ENCODE measurements at places on chromosomes 3 and 15.

- no peak for DNase-seq
Observed at GRCh38 chr3:60599586-60599985, 651.7 kb downstream of the FHIT start.

DNA sequence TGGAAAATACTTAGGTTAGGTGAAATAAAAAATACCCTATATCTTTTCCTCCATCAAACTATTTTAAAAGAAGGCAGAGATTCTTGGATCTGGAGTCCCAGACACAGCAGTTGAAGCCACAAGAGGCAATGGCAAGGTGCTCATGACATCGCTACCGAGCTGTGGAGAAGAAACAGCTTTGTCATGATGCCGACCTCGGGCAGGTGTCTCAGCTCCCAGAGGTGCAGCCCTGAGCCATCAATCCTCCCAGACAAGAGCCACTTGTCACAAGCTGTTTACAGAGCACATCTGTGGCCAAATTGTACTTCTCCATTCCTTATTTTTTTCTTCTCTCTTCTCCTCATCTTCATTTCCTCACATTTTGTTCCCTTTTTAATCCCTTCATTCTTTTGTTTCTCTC is 50.8 kb downstream of the GPR176 start:
- DNase-seq, result no peak

- no peak for DNase-seq
Observed at GRCh38 chr15:90868261-90868689, at the start of gene FURIN. Gene FURIN, plus strand, starts transcription at chr15:90868588. Its CDS starts 7,153 bp downstream, at chr15:90875741.

GRCh38 chr3:183254487-183255347 is 1.7 kb downstream of the B3GNT5 start:
- DNase-seq, result no peak

- no peak for DNase-seq
Observed at GRCh38 chr3:47874913-47875312, 72.0 kb downstream of the DHX30 start.

All from stimulated activated CD4-positive, alpha-beta T cell treated with anti-CD3 and anti-CD28 coated beads, Interleukin-12 subunit alpha, Interleukin-12 subunit beta, amount 100 ng/mL, for 4 hours (primary cell).